ENCODE measurements at places on chromosomes 4 and X.

GRCh38 chr4:113977526-113977855, 2.0 kb downstream of the ARSJ start:
- no peak for DNase-seq

DNA sequence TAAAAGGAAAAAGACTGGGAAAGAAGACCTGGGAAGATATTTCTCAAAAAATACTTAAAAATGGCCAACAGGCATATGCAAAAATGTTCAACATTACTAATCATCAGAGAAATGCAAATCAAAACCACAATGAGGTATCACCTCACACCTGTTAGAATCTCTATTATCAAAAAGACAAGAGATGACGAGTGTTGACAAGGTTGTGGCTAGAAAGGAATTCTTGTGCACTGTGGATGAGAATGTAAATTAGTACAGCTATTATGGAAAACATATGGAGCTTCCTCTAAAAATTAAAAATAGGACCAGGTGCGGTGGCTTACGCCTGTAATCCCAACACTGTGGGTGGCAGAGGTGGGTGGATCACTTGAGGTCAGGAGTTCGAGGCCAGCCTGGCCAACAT, 50.0 kb downstream of the C4orf46 start:
- no peak for DNase-seq

GRCh38 chr4:8493484-8493883, 52.9 kb downstream of the TRMT44 start:
- DNase-seq, result no peak

DNA sequence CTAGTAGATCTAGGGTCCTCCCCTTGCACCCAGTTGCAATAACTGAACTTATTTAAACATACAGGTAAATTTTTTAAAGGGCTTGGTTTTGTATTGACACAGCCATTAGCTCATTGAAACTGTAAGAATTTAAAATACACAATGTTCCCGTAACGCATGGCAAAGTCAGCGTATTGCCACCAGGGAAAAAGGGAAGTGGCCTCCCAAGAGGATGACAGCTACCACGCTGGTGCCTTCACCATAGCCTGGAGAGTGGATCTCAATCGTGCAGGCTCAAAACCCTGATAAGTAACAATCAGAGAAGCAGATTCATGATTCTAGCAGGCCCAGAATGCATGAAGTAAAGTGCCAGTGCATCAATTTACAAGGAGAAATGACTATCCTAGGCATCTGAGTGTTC, 49.4 kb upstream of the RELL1 start:
- no peak for DNase-seq

- no peak for DNase-seq
Measured at GRCh38 chrX:27057883-27058282, 405.3 kb downstream of the PPP4R3C start.

DNA sequence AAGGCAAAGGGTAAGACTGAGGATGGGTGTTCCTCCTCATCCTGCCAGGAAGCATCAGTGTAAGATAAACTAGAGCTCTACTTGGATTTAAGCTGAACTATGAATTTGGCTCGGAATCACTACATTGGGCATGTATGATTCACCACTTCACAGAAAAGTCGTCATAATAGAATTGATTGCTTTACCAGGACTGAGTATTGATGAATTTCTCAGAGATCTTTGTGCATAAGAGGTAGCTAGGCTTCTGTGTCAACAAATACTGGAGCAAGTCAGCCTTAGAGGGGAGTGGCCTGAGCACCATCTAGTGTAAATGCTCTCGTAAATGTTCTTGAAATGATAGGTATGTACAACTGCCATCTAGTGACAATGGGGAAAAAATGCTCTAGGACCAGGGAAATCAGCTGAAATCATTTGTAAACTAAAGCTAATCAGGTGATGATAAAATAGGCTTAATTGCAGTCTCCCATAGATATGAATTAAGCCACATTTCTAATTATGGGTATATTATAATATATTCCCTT, 309.5 kb upstream of the FMR1 start:
- DNase-seq, result no peak

GRCh38 chr4:74796631-74797030, 2.3 kb upstream of the BTC start:
- no peak for DNase-seq

- no peak for DNase-seq
Measured at GRCh38 chr4:52595001-52595400, 64.1 kb downstream of the USP46 start.

DNA sequence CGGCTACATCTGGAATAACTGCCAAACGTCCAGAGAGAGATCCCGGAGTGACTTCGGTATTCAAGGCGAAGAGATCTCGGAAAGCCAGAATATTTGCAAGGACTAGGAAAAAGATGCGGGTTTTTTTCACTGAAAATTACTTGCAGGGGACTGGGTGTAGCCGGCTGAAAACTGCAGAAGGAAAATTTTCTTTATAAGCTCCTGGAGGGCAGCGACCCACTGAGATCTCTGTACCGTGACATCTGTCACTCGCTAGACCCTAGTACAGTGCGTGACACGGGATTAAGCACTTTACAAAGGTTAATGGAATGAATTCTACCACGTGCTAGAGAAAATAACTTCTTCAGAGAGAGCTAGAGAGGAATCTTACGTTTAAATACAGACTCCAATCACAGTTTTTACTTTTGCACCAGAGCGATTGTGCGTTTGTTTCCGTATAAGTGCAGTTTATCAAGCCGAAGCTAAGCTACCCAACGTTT, 1.1 kb upstream of the LCORL start:
- no peak for DNase-seq

- no peak for DNase-seq
Measured at GRCh38 chr4:53194727-53195126, 171.1 kb downstream of the SCFD2 start.

DNA sequence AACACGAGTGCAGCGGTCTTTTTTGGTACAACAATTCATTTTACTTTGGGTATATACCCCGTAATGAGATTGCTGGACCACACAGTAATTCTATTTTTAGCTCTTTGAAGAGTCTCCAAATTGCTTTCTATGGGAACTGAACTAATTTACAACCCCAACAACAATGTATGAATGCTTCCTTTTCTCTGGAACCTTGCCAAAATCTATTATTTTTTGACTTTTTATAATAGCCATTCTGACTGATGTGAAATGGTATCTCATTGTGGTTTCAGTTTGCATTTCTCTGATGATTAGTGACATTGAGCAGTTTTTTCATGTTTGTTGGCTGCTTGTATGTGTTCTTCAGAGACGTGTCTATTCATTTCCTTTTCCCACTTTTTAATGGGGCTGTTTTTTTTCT, 240.8 kb downstream of the STK32B start:
- no peak for DNase-seq

DNA sequence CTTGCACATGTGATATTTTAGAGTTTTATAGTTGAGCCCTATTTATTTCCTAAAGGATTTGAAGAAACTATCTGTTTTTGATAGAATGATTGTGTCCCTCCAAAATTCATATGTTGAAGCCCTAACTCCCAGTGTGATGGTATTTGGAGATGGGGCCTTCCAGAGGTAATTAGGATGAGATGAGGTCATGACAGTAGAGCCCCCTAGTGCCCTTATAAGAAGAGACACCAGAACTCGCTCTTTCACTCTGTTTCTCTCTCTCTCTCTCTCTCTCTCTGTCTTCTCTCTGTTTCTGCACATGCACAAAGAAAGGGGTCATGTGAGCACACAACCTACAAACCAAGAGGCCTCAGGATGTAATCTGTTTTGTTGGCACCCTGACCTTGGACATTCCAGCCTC, 921.9 kb upstream of the DIAPH2 start:
- no peak for DNase-seq

DNA sequence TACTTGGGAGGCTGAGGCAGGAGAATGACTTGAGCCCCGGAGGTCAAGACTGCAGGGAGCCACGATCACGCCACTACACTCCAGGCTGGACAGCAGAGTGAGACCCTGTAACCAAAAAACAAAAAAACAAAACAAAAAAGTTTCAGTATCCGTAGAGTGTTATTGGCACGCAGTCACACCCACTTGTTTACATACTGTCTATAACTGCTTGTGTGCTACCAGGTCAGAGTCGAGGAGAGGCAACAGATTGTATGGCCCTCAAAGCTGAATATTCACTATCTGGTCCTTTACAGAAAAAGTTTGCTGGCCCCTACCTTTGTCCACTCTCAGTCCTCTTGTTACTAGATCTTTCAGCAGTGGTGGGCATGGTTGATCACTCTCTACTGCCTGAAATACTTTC, 8.2 kb upstream of the CD99L2 start:
- no peak for DNase-seq

DNA sequence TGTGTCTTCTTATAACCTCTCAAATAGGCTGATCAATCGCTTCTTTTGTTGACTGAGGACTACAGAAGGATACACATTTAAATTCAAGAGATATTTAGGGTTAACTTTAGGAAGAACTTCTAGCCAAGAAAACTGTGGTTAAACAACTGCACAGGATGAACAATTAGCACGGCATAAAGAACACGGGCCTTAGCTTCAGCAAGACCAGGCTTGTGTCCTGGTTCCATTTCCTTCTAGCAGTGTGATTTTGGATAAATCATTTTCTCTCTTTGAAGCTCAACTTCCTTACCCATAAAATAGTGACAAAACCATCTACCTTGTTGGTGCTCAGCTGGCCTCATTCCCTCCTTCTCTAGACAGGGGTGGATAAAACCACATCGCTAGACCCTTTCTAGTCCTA, 117.6 kb downstream of the TSPAN5 start:
- no peak for DNase-seq

- peak; percentile 13 for DNase-seq
Measured at GRCh38 chrX:85243761-85244449, at the start of the genes SATL1 and ZNF711. SATL1 (minus strand) TSS chrX:85243779; CDS start chrX:85108968, 134,811 bp downstream. ZNF711 (plus strand) TSS chrX:85243991; CDS start chrX:85247573, 3,582 bp downstream.

DNA sequence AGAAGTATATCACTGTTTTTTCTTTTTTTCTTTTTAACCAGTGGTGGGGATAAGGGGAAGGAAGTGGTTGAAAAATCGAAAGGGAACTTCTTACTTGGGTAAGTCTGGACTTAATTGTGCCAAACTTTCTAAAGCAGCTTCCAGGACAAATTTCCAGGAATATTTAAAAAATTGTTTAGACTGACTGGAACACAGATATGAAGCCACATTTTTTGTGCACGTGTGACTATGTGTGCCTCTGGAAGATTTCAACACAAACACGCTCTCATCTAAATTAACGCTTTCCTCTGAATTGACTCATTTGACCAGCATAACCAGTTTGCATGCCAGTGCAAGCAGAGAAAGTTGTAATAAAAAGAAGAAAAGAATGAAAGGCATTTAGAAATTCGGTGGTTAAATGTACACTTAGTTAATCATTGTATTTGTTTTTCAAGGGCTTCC, 18.8 kb upstream of the YTHDC1 start:
- DNase-seq, result no peak

- no peak for DNase-seq
Measured at GRCh38 chr4:18105030-18106011, 83.8 kb upstream of the LCORL start.

- DNase-seq, result no peak
Measured at GRCh38 chr4:25144870-25145481, 15.3 kb downstream of the SEPSECS start.

DNA sequence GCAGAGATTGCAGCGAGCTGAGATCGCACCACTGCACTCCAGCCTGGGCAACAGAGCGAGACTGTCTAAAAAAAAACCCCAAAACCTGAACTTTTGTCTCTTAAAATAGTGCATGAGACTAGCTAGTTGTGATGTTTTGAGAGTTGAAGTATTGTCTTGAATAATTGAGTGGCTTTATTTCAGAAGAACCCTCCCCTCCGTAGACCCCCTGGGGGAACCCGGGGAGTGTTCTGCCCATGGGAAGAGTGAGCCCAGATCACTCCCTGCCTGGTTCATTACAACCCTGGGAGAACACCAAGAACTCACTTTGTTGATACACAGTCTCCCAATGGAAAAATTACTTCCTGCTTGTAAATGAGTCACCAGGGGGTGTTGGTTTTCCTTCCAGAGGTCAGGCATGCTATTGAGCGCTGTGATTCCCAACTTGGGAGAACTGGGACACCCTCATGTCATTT, 65.3 kb upstream of the SHISA3 start:
- DNase-seq, result no peak

- DNase-seq, result no peak
Measured at GRCh38 chr4:60617731-60618130, 582.4 kb upstream of the ADGRL3 start.

DNA sequence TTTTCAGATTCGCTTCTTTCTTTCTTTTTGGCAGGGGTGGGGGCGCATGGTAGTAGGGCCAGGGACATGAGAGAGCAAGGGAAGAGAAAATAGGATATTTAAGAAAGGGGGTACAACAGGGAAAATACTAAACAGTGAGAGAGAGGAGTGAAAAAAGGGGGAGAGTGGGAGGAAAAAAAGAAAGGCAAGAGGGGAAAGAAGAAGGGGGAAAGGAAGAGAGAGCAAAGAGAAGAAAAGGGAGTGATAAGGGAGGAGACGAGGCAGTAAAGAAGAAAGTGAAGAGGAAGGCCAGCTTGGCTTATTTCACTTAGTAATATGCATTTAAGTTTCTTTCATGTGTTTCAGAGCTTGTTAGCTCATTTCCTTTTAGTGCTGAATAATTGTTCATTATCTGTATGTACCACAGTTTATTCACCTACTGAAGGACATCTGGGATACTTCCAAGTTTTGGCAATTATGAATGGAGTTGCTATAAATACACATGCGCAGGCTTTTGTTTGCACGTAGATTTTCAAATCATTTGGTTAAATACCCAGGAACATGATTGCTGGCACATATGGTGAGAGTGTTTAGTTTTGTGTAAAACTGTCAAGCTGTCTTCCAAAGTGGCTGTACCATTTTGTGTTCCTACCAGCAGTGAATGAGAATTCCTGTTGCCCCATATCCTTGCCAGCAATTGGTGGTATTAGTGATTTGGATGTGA, 37.3 kb downstream of the CASP6 start:
- no peak for DNase-seq

GRCh38 chr4:76087007-76087769, 12.7 kb downstream of the ART3 start:
- no peak for DNase-seq

Measured in GM12892 (cell line).